T-helper 17 cell (primary cell): ENCODE measurements at places on chromosomes 5 and 9. TPM values are rescaled to one million over a fixed set of nuclear protein-coding genes. Genes with fewer than 3 reads are reported as not detected.

Gene ACOT12
- not detected for total RNA-seq

DNA sequence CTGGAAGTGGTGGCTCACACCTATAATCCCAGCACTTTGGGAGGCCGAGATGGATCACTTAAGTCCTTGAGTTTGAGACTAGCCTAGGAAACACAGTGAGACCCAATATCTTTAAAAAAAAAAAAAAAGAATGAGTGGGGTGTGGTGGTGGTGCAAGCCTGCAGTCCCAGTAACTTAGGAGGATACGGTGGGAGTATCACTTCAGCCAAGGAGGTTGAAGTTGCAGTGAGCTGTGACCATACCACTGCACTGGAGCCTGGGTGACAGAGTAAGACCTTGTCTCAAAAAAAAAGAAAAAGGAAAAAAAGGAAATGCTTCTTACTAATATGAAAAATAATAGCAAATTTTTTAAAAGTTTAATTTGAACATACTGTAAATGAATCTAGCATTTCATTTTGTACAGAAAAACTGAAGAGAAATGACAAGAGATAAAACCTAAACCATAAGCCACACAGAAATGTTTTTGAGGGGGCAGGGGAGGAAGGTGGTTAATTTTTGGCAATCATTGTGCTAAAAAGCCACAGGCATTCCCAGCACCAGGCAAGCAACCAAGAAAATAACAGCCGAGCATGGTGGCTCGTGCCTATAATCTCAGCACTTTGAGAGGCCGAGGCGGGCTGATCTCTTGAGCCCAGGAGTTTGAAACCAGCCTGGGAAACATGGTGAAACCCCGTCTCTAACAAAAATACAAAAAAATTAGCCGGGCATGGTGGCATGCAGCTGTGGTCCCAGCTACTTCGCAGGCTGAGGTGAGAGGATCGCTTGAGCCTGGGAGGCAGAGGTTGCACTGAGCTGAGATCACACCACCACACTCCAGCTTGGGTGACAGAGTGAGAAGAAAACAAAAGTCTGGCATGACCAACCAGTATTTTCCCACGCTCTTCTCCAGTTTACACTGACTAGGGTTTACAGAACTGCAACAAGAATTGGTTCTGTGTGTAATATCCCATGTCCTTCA lies 114.5 kb upstream of the NR5A1 start:
- H3K36me3 ChIP-seq: no peaks in the 10 kb centered on the region
- H3K4me1 ChIP-seq: no peaks in the 10 kb centered on the region
- peaks cover 34% of the 10 kb centered on the region for H3K27me3 ChIP-seq
- no peak overlapping the region for H3K4me3 ChIP-seq
- no peak for DNase-seq
- H3K27ac ChIP-seq: no peak overlapping the region

DNA sequence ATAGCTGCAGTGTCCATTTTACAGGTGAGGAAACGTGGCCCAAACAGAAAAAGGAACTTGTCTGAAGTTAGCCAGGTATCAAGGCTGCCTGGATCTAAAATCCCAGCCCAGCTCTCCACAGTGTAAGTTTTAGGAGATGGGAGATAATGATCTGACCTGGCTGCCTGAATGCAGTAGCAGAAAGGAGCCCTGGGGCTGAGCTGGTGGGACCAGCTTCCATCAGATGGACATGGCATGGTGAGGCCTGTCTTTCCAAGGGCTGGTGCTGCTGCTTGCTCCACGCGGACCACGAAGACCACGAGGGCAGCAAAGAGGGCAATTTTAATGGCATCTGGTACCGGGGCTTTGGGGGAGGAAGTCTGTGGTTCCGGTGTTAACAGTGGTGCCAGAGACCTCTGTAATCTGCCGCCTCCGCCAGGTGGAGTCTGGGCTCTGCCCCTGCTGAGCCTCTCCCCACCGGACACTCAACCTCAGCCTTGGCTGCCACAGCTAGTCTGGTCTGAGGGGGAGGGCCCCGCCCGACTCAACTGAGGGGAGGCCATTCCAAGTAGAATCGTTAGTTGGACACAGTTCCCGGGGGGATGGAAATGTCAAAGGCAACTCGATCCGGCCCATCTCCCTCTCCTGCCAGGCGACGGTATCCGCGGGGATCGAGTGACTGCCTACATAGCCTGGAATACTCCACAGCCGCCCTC lies 650 bp downstream of the MYORG start:
- H3K36me3 ChIP-seq: no peaks in the 10 kb centered on the region
- H3K27ac ChIP-seq: peak overlapping the region; percentile 73
- no peak for DNase-seq
- peak overlapping the region; percentile 93 for H3K4me3 ChIP-seq
- peaks cover 40% of the 10 kb centered on the region for H3K4me1 ChIP-seq
- no peaks in the 10 kb centered on the region for H3K27me3 ChIP-seq

DNA sequence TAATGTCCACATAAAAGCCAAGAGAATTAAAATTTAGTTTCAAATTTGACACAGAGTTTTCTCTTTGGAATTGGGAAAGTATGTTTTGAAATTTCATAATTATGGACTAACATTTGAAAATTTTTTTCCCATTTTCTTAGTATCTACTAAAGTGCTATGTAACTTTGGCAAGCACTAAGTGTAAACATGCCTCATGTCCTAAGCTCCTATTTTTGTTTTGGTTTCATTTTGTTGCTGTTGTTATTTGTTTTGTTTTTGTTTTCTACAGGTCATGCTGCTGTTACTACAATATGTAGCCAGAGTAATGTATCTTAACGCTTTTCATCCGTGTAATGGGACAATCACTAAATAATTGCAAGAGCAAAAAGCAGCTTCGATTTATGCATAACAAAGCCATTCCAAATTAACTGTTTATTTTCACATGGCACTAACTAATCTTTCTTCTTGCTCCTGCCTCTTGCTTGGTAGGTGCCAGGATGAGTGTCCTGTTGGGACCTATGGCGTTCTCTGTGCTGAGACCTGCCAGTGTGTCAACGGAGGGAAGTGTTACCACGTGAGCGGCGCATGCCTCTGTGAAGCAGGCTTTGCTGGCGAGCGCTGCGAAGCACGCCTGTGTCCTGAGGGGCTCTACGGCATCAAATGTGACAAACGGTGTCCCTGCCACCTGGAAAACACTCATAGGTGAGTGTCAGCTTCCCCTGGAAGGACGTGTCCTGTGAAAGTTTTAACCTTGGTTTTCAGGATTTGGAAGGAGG lies 107.3 kb upstream of the PRRC1 start:
- peaks cover 7% of the 10 kb centered on the region for H3K4me1 ChIP-seq
- no peak for DNase-seq
- H3K36me3 ChIP-seq: no peaks in the 10 kb centered on the region
- H3K27ac ChIP-seq: no peak overlapping the region

Gene ANKDD1B
- 0.42 TPM for total RNA-seq

- H3K36me3 ChIP-seq: peaks cover 2% of the 10 kb centered on the region
- no peak within 1 kb of the TSS for H3K27ac ChIP-seq
- peak within 1 kb of the TSS; percentile 58 for H3K4me3 ChIP-seq
- H3K4me1 ChIP-seq: no peaks in the 10 kb centered on the region
Observed at GRCh38 chr5:141343242-141343952, at the start of gene PCDHGA3. Gene PCDHGA3 (plus strand): TSS chr5:141343829. CDS start chr5:141344034, 205 bp downstream.

- DNase-seq: no peak
- H3K27me3 ChIP-seq: no peaks in the 10 kb centered on the region
- no peaks in the 10 kb centered on the region for H3K4me1 ChIP-seq
- H3K4me3 ChIP-seq: no peak overlapping the region
- no peaks in the 10 kb centered on the region for H3K36me3 ChIP-seq
Observed at GRCh38 chr5:174239718-174240117, 194.2 kb downstream of the NSG2 start.

DNA sequence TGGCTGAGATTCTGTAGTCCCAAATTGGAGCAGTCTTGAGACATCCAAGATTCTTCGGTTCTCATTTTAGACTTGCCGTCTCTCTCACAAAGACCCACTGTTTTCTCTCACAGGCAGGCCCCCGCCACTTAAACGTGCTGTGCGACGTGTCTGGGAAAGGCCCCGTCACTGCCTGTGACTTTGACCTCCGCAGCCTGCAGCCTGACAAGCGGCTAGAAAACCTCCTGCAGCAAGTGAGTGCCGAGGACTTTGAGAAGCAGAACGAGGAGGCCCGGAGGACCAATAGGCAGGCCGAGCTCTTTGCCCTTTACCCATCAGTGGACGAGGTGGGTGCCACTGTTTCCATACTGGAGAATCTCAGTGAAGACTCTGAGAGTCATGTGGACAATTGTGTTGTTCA lies 97.2 kb downstream of the DOCK8 start:
- no peaks in the 10 kb centered on the region for H3K27me3 ChIP-seq
- no peak for DNase-seq
- no peak overlapping the region for H3K4me3 ChIP-seq
- peaks cover 9% of the 10 kb centered on the region for H3K36me3 ChIP-seq
- H3K4me1 ChIP-seq: peaks cover 3% of the 10 kb centered on the region

- peaks cover 8% of the 10 kb centered on the region for H3K27me3 ChIP-seq
- no peak overlapping the region for H3K27ac ChIP-seq
- H3K36me3 ChIP-seq: no peaks in the 10 kb centered on the region
- no peak for DNase-seq
- H3K4me1 ChIP-seq: no peaks in the 10 kb centered on the region
Observed at GRCh38 chr5:180173198-180173544, 35.8 kb downstream of the RASGEF1C start.

Gene ADRA1B
- not detected for total RNA-seq

Gene TCERG1
- total RNA-seq: 84.6 TPM

Gene ANKRD55
- total RNA-seq: 2.3 TPM
